MV-4-11 (cell line): ENCODE measurements at places on chromosomes 5 and 9.

DNA sequence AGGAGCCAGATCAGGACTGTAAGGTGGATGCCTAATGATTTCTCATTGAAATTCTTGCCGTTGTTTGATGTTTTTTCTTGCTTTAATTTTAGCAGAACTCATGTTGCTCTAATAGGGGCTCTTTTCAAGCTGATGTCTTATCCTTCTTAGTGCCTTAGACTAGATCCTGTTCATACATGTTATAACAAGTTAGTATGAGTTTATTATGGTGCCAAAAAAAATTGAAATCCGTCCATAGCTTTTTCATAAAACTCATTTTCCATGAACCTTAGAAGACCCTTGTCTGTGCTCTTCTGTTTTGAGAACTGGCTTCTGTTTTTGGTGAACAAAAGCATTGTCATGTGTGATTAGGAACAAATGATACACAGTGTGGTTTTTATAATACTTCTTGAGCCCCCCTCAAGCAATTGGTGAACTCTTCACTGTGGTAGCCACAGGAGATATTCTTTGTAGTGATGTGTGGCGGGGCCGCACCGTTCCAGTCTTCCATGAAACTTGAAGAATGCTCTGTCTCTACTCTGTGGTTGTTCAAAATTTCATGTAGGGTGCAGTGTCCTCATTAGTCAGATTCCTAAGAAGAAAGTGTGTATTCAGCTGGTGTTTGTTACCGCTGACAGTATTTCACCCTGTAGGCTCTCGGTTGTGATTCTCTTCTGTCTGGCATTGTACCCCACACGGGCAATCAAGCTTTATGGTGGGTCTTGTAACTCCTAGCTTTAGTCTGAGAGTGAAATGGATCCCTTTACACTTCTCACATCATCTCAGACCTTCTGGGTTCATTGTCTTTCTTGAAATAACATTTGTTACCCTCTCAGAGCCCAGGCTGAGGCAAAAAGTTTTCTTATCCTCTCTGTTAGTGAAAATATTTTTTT is 10.7 kb downstream of the OTULIN start:
- DNase-seq = no peak

DNA sequence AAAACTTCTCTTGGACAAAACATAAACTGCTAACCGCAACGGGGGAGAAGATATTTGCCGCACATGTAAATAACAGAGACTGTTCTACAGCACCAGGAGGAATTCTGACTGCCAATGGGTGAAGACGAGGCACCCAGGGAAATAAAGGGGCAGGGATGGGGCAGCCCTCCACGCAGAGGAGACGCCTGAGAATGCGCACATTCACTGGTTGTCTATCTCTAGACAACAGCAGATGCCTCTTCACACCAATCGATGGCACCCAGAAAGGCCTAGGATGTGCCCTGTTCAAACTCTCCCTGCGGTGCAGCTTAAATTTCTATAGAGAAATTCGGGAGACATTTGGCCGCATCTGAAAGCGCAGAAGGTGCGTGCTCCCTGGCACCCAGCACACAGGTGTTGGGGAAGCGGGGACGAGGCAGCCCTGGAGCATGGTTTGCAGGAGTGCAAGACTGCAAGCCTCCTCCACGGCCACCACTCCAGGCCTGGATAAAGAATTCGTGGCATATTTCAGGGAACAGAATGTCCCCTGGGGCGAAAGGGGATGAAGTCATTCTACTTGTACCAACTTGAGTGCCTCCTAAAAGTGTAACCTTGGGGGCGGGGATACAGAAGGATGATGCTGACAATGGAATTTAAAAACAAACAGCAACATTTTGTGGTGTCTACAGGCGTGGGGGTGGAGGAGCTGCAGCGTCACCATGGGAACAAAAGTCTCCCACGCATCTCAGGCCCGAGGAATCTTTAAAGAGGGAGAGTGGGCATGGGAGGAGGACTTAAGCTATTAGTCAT is 6.3 kb upstream of the IRX2 start:
- no peak for DNase-seq

GRCh38 chr9:136688274-136689107 is 1.2 kb upstream of the AGPAT2 start:
- peak; percentile 77 for DNase-seq

GRCh38 chr5:501831-502184 is 22.4 kb downstream of the SLC9A3 start:
- no peak for DNase-seq
